ENCODE measurements at places on chromosomes 2 and 18. TPM values are rescaled to one million over a fixed set of nuclear protein-coding genes. Genes with fewer than 3 reads are reported as not detected.

DNA sequence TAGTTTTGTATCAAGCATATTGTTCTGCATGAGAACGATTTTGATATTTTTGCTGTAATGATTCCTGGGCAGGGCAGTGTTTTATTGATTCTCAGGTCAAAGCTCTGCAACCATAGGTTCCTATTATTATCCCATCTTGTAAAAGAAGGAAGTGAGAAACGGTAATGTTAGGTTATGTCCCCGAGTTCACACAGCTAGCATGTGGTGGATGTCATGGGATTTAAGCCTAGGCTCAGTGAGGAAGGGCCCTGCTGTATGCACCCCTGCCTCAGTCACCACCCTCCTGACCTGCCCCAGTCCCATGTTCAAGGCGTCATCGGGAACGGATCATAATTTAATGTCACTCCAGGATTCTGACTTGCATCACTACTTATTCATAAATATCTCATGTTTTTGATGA lies 10.7 kb downstream of the ACP1 start:
- DNase-seq = no peak

DNA sequence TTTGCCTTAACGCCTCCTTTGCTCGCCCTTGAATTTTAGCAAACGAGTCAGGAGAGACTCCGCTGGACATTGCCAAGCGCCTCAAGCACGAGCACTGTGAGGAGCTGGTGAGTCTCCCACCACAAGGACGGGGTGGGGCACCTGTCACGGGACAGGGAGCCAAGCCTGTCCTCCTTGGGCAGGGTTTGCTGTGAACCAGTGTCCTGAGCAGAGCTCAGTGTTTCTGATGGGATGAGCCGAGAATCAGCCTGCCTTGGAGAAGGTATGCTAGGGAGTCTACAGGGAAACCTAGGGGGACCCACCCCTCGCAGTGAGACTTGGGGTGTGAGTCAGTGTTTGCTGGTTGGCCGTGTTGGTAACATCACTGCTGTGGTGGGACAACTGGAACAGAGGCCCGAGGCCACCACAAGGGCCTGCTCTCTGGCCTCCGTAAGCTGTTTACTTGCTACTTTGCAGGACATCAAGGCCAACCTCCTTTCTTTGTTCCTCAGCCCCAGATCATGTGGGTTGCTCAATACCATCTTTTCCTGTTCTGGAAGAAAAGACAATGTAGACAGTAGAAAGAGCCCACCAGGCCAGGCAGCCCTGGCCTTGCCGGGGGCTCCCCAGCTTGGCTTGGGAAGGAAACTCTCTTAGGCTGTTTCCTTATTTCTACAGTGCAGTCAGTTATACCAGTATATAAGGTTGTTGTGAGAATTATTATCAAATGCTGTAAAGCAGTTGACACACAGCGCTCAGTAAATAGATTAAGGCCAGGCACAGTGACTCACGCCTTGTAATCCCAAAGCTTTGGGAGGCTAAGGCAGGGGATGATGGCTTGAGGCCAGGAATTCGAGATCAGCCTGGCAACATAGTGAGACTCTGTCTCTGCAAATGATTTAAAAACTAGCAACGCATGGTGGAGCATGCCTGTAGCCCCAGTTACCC lies 42.4 kb downstream of the ITGB1BP1 start:
- DNase-seq = peak; percentile 92

DNA sequence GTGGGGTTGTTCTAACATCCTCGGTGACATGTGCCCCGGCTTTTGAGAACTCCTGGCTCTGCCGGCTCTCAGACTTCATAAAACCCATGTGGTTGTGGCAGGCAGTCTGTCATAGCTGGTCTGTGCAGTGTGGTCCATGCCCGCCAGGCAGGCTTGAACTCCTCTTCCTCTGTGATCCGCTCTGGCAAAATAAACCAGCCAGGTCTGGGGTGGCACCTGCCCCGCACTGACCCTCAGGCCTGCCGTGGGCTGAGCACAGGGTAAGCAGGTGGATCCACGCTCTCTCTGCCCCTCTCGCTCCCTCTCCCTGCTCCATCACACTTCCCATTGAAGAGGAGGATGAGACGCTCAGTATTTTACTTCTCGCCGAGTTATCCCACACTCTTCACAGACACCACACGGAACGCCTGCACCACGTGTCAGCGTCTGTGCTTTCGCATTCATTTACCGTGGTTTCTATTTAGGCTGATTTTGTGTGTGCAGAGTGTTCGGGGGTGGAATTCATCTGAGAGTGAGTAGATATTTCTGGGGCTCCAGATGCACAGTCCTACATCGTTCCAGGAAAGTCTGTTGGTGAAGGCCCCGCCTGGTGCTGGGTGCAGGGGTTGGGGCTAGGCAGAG lies 56.4 kb downstream of the RTP5 start:
- DNase-seq = no peak

DNA sequence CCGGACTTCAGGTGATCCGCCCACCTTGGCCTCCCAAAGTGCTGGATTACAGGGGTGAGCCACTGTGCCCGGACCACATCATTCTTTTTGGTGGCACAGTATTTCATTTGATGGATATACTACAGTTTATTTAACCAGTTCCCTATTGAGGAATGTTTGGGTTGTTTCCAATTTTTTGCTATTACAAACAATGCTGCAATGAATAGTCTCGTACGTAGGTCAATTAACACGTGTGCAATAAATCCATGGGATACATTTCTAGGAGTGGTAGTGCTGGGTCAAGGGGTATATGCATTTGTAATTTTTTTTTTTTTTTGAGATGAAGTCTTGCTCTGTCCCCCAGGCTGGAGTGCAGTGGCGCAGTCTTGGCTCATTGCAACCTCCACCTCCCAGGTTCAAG lies 28.4 kb upstream of the XPO1 start:
- no peak for DNase-seq

DNA sequence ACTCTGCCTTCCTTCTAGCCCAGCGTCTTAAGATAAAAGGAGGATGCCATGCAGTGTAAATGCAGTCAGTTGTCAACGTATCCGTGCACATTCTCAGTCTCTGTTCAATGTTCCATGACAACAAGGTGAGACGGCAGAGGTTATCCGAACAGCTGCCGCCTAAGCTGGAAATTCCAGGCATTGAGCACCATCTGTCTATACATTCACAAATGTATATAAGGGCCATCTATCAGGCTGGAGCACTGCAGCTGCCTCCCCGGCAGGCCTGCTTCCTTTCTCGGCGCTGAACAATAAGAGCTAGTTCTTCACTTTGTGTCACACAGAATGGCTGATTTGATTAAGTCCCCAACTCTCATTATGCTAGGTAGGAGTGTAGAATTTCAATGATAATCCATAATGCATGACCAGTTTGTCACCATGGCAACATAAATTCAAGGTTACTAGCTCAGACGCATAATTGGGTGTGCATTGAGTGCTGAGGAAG lies 282.2 kb upstream of the SOX11 start:
- DNase-seq = no peak

- DNase-seq = no peak
Measured at GRCh38 chr2:8346706-8347430, 335.0 kb upstream of the ID2 start.

- DNase-seq = no peak
Measured at GRCh38 chr2:30764021-30764800, 43.0 kb downstream of the CAPN13 start.

DNA sequence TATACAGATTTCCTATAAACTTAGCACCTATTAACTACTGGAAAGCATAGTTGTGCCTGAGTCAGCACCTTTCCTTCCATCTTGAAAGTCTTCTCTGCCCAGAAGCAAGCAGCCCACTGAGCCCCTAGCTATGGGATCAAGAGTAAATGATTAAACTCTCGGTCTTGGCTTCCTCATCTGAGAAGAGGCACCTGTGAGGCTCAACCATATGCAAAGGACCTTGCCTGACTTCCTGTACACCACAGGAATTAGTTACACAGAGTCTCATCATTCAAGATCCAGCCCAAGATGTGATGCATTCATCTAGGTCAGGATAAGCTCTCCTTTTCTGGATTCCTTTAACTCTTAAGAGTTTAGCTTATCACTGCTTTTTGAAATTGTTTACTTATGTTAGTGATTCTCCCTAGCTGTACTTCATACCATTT lies 96.0 kb downstream of the CDH2 start:
- DNase-seq = peak; percentile 21

DNA sequence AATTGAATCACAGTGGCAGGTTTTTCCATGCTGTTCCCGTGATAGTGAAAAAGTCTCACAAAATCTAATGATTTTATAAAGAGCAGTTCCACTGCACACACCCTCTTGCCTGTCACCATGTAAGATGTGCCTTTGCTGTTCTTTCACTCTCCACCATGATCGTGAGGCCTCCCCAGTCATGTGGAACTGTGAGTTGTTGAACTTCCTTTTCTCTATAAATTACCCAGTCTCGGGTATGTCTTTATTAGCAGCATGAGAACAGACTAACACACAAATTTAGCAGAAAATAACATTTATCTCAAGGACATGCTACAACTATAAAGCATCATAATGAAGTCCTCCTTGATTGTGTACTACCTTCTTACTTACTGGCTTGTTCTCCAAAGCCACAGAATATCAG lies 1526.0 kb downstream of the LRP1B start:
- no peak for DNase-seq

- DNase-seq = peak; percentile 63
Measured at GRCh38 chr2:65076345-65076710, 20.1 kb downstream of the CEP68 start.

- no peak for DNase-seq
Measured at GRCh38 chr2:74742471-74742870, 88.4 kb downstream of the SEMA4F start.

- no peak for DNase-seq
Measured at GRCh38 chr2:206445948-206446347, 2.6 kb downstream of the ADAM23 start.

DNA sequence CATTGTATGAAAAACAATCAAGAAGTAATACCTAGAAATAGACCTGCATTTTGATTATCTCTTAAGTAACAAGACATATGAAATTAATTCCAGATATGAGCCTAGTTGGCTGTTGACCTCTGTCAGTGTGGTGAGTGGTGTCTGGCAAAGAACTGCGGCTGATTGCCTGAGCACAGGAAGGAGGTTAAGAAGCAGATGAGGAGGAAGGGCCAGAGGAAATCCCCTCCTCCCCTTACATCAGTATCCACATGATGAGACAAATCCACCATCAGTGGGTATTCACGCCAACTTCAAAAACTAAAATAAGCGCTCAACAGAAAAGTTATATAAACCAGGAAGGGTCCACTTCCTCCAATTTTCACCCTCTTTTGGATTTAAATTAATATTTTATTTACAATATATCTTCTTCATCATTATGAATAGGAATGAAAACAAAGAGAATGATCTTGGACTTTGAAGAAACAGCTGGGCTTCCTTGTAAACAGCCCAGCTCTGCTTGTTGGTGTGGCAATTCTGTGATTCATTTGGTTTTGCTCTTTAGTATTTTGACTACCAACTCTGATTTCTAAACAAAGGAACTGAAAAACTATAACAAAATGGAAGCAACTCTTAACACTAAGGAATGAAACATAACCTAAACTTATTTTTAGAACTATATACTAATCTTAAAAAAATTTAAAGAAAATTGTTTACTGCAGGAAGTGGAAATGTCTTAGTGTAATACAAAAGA lies 27.3 kb downstream of the RFTN2 start:
- DNase-seq = no peak

- no peak for DNase-seq
Measured at GRCh38 chr18:11891737-11892136, 16.4 kb downstream of the MPPE1 start.

DNA sequence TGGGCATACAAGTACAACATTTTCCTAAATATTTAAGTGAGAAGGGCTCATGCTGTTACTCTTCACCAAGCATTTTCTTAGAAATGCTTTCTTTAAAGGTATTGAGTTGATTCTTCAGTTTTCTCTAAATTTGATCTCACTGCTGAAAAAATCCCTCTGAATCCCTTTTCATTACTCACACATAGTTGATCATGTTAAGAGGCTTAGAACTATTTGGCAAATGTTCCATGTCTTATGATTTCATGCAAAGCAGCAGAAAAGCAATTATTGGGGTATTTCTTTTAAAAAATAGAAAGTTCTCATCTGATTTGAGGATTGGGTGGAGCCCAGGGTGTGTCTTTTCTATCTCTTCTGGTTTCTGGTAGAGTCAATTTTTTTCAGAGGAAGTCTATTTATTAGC lies 1079.8 kb upstream of the ZEB2 start:
- no peak for DNase-seq

DNA sequence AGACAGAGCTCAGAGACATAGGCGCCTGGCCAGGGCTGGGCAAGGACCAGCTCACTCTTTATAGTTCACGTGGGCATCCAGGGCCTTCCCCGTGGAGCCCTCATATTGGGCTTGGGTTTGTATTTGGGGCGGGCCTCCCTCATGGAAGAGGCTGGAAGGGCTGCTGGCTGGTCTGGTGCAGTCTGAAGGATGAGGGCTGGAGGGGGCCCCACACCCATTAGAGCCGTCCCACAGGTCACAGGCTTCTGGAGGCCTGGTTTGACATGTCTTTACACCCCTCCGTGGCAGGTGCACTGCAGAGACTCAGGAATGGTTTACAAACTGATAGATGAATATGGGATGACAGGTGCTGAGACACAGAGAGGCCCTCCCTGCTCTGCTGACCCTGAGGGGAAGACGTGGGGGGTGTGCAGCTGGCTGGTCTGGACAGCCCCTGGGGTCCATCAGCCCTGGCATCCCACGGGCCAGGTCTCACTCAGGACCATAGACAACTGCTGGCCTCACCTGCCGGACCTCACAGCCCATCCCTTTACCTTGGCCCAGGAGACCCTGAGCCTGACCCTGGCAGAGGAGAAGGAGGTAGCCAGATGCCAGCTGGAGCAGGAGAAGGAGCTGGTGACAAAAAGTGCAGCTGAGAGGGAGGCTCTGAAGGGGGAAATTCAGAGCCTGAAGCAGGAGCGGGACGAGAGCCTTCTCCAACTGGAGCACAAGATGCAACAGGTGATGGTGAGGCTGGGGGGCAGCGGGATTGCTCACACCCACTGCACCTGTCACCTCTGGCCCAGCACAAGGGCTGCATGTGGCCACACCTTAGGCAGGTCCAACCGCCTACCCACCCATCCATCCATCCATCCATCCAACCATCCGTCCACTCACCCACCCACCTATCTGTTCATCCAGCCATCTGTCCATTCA lies 43.9 kb downstream of the CROCC2 start:
- no peak for DNase-seq

GRCh38 chr2:175999283-175999819 lies 2.7 kb downstream of the LNPK start:
- DNase-seq = no peak

- no peak for DNase-seq
Measured at GRCh38 chr2:119527999-119528398, 3.7 kb upstream of the SCTR start.

DNA sequence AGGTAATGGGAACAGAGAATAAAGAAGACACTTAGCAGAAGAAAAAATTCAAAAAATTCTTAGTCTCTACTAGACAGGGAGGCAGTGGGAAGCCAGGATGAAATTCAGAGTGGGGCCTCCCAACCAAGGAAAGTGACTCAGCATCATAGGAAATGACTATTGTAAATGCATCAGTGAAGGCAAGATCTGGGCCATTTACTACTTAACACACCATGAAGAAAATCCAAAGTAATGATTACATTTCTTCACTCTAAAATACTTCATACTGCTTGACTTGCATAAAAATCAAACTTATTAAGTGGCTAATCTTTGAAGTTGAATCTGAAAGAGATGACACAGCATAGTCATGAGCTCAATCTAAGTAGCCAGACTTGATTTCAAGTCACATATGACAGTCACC lies 405.8 kb upstream of the SLC39A10 start:
- DNase-seq = no peak

QPCT gene
- total RNA-seq = 62.5 TPM

CLASP1 gene
- total RNA-seq = 40.6 TPM

ANO7 gene
- 0.62 TPM for total RNA-seq

LYPD6 gene
- total RNA-seq = 11.3 TPM

UPP2 gene
- not detected for total RNA-seq

Data from M059J (cell line).